ENCODE measurements at places on chromosomes 4 and X.

GRCh38 chrX:75522565-75523431 is at the start of gene ZDHHC15:
Gene ZDHHC15 (minus strand): TSS chrX:75523037. CDS start chrX:75523024, 13 bp downstream.
- peak; percentile 33 for DNase-seq

DNA sequence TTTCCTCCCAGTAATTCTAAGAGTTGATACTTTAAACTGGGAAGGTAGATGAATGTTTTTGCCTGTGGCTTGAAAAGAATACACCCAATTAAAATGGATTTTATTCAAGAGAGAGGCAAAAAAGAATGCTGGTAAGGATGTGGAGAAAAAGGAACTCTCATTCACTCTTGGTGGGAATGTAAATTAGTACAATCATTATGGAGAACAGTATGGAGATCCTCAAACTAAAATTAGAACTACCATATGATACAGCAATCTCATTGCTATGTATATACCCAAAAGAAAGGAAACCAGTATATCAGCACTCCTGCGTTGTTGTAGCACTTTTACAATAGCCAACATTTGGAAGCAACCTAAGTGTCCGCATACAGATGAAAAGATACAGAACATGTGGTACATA is 75.2 kb downstream of the ANKRD50 start:
- DNase-seq = no peak

GRCh38 chr4:1167244-1167949 is 5.0 kb downstream of the SPON2 start:
- DNase-seq = peak; percentile 94

- no peak for DNase-seq
These were observed 1.3 kb downstream of the MSX1 start for GRCh38 chr4:4860600-4861389.

DNA sequence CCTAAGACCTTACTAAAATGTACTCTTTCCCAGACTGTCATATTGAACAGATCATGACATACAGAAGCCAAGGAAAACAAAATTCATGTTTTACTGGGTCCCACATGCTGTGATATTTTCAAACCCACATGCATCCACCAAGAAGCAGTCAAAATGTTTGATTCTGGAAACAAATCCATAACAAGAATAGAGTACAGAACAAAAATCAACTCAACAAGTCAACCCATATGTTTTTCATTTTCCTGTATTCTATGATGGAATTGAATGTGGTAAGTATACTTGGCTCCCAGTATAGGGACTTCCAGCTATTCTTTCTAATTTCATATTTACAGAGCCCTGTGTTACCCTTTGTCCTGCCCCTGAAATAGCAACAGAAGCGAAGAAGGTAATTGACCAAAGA is 106.8 kb downstream of the COL25A1 start:
- DNase-seq = no peak

GRCh38 chr4:55127053-55127452 is 1.7 kb upstream of the KDR start:
- DNase-seq = no peak

- no peak for DNase-seq
These were observed 425.1 kb downstream of the RAB28 start for GRCh38 chr4:13059019-13059418.

GRCh38 chr4:154004016-154004415 is 215.1 kb upstream of the SFRP2 start:
- no peak for DNase-seq

DNA sequence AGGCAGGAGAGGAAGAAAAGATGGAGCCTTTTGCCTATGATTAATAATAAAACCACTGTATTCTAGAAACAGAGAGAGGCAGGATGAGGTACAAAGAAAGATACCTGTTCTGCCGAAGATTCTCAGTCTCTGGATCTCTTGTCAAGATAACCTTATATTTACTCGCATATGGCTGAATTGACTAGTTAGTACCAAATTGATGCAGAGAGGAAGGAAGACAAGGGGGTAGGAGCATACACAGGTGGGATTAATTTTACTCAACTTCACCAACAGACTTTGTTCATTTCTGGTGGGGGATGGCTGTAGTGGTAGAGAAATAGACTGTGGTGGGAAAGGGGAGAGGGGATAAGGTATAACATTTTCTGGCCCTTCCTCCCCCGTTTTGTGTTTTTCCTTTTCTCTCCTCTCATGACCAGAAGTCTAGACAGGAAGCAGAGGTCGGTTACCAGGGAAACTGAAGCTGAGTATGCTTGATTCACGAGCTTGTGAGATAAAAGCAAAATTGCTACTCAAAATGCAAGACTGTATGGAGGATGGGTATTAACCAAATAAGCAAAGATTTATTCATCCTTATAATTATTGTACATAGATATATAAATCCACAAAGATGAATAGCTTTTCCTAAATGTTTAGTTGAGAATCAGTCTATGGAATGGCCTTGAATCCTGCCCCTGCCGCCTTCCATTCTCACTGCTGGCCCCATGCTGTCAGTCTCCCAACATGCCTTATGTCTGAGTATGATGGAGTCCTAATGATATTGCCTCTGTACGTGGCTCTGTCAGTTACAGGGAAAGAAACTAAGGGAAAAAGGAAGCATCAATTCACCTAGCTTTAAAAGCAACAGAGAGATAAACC is 17.8 kb upstream of the PAGE2B start:
- peak; percentile 10 for DNase-seq

GRCh38 chr4:2928242-2929176 is 34.7 kb downstream of the NOP14 start:
- DNase-seq = no peak

GRCh38 chrX:21373637-21374162 is 518 bp upstream of the CNKSR2 start:
- peak; percentile 31 for DNase-seq

DNA sequence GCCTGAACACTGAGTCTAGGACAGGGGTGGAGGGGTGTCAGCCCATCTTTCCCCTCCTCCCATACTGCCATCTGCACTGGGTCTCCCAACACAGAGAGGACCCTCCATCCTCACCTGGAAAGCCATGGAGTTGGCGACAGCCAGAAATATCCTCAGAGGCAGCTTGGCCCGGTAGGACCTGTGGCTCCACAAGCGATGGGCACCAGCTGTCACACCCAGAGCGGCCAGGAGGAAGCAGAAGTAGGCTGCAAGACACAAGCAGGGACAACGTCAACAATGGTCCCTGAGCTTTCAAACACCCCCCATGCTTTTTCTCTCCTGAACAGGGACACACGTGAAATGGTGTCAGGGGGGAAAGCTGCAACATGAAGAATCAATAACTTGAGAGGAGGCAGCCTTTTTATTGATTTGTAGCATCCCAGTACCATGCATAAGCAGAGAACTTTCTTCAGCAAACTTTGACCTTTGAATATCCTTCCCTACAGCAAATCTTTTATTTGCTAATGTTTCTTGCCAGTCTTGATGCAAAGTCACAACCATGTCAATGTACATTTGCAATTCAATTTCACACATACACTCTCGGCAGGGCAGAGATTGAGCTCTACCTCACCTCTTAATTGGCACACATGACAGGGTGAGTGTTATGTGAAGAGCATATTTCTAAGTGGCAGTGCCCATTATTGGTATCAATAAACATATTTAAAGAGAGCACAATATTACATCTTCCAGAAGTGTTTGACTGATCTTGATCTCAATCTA is 93.2 kb downstream of the SCD5 start:
- DNase-seq = no peak
